ENCODE measurements at places on chromosomes 5 and 9.

DNA sequence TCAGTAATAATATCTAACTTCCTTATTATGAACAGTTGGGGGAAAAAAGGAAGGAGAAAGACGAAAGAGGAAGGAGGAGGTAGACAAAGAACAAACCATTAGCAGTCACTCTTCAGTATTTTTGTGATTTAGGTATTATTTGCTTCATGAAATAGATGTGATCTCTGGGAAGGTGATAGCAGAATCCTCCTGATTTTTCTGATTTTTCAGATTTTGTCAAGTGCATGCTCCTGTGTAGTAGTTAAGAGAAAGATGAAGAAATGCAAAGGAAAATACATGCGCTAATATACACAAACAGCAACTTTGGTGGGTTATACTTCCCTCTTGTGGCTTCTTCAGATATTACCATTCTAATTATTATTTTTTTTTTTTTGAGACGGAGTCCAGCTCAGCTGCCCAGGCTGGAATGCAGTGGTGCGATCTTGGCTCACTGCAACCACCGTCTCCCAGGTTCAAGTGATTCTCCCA lies 31.6 kb downstream of the LMNB1 start:
- DNase-seq, result no peak

DNA sequence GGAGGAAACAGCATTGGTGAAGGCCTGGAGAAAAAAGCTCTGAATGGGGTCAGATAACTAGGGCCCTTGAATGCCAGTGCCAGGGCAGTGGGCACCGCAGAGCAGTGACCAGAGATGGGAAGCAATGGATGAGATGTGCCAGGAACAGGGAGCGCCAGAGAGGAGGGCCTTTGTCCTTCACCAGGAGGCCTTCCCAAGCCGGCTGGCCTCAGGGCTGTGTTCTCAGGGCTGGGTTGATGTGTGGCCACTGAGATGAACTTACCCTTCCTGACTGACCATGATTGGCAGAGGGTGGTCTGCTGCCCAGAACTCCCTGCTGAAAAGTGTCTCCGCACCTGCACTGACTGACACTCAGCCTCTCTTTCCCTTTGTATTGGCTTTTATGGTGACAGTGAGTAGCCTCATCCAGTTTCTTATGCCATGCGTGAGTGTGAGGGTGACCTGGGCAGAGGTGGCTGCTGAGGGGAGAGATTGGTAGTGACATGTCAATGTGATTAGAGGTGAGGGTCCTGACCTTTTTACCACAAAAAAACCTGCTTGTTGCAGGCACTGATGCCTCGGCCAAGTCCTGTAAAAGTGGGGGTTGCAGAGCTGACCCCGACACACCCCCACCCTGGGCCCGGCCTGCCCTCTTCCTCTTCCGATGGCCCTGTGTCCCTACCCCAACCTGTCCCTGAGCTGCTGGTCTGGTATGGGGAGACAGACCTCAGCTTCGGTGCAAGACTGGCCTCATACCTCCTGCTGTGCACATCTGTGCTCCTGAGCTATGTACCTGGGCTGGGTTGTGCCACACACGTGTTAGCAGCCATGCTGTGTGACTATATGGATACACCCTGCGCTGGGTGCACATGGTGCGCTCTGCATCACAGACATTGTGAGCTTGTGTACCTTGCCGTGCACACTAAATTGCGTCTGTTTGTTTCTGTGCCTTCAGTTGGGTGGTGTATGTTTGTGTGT lies 57.1 kb upstream of the PSD2 start:
- DNase-seq, result no peak

DNA sequence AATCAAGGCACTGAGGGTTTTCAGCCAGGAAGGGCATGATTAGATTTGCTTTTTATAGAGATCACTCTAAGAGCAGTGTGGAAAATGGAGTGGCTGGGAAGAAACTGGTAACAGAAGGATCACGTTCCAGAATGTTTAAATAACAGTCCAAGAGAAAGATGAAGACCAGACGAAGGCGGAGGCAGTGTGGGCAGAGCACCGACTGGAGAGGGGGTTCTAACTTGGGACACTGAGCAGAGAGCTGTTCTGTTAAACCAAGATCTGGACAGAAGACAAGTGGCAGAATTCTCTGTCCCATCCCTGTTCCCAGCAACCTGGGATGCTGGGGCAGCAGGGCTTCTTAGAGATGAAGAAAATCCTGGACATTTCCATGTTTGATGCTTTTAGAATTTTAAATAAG lies 249.1 kb upstream of the NR4A3 start:
- DNase-seq, result no peak

DNA sequence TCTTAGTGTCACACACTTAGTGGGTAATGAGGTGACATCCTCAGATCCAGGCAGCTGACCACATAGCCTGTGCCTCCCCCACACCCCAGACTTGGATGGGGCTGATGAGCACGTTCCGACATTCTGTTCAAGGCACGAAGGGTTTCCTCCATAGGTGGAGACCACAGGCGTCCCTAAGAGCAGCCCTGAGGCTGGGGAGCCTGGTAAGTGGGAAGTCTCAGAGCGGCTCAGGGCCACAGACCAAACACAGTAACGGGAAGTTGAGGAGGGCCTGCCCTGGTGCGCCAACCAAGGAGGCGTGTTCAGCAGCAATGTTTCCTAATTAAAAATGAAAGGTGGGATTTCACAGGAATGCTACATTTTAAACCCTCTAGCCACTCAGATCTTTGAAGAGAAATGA lies 102.3 kb upstream of the PHYKPL start:
- DNase-seq, result no peak

GRCh38 chr5:73205305-73205704 lies 32.3 kb downstream of the TMEM174 start:
- DNase-seq, result no peak

Measured in activated CD8-positive, alpha-beta memory T cell treated with anti-CD3 and anti-CD28 coated beads for 1 hour (primary cell).